ENCODE measurements at places on chromosomes 2 and 18.

DNA sequence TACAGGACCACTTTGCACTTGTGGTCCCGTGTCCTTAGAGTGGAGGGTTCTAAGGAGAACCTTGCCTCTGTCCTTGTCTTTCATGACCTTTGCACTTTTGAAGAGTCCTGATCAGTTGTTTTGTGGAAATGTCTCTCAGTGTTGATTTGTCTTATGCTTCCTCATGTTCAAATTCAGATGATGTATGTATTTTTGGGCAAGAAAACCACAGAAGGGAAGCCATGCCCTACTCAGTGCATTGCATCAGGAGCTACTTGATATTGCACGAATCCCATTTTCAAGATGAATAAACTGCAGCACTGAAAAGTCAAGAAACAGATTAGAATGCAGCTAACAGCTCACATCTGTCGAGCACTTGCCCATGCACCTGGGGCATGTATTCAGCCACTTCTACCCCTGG is 152.2 kb downstream of the INHBB start:
- DNase-seq = no peak

- no peak for DNase-seq
Measured at GRCh38 chr2:143171817-143172216, 42.6 kb downstream of the ARHGAP15 start.

DNA sequence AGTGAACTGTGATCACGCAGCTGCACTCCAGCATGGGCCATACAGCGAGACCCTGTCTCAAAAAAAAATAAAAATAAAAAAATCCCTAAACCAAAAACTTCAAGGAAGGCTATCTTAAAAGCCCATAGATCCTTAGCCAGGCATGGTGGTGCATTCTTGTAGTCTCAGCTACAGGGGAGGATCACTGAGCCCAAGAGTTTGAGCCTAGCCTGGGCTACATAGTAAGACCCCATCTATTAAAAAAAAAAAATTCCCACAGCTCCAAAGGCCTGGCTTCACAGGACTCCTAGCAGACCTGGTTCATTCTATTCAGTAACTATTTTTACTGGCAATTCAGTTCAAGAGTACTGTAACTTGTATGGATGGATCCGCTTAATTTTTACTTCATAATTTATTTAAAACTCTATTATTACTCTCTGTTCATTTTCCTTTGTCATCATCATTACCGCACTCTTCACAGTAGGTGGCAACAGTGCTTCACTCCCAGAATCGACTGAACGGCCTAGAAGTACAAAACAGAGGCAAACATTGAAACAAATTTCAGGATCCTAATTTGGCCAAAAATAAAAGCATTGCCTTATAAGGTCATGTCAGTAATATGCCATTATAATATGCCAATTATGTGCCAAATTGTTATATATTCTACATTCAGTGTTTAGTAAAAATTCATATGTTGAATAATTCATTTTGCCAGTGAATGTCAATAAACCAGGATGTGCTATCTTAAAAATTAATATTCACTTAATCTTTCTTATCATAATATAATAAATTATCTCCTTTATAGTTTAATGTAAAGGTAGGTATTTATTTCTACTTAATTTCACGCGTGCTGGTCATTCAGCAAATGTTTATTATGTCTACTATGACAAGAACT is 14.3 kb upstream of the STAM2 start:
- no peak for DNase-seq

DNA sequence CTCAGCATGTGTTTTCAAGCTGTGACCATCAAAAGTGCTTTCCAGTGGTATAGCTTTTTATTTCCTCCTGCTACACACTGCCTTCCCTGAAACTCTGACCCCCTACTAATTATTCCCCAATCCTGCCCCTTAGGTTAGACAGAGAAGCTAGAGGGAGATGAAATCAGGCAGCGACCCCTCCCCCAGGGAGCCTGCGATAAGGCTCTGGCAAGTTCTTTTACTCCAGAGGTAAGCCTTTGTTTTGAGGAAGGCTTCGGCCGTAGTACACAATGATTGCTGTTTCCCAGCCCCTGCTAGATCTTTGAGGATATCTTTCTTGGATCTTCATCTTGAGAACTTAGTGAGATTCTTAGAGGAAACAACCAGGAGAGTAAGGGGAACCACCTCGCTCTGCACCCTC is 33.5 kb upstream of the NOL4 start:
- DNase-seq = no peak

GRCh38 chr2:223100061-223100511 is 48.1 kb downstream of the KCNE4 start:
- DNase-seq = no peak

DNA sequence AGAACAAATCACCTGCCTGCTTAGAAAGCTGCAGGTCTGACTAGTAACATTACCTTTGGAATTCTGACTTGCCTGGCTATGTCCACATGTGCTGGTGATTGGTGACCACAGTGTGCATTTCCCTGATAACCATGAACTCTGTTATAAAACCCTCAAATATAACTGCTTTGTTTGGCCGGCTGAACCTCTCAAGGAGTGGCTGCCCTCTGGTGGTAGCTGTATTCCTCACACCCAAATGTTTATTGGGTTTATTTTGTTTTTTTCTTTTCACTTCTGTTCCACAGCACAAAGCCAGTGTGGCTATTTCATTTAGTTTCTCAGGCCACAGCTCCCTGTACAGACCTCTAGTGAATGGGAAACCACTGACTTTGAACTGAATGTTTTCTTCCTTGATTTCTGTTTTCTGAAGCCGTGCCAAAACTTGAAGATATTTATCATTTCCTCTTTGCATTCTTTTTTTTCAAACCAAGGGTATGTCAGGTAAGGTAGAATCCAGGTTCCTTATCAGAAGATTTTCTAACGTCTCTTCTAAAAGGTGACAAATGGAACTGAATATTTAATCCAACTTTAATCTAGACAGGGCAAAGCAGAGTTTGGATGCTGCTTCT is 549.0 kb upstream of the VRK2 start:
- no peak for DNase-seq

DNA sequence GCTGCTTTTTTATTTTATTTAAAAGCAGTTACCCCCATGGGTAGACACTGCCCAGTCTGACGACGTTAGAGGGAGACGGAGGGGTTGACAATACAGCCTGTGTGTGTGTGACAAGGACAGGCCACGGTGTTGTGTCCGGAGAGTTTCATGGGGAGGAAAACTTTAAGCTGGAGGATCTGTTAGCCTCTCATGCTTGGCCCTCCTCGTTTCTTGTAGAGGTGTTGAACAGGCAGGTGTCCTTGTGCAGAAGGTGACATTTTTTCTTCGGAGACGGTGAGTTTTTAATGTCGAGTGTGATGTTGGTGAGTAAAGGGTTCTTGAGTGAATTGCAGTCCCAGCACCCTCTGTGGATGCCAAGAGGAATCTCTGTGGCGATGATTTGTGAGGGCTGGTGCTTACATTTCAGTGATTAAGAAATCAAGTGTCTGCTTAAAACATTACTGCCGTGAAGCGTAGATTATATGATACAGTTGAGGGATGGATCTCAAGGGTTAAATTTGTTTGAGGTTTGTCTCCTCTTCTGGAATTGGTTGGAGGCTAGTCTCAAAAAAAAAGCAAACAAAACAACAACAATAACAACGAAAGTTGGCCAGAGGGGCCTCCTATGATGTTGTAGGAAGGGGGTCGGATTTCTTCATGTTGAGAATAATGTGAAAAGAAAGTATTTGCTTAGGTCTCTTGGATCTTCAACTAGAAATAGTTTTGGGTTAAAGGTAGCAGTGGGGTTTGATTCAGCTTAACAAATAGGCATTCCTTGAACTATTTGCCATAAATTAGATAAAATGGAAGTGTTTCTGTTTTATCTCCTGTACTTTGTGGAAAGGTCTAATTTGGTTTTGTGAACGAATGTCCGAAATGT is 1.6 kb downstream of the NCOA1 start:
- DNase-seq = no peak

GRCh38 chr18:70074116-70074515 is 126.4 kb upstream of the CD226 start:
- DNase-seq = no peak

- DNase-seq = no peak
Measured at GRCh38 chr2:159542101-159542500, 74.2 kb downstream of the BAZ2B start.

DNA sequence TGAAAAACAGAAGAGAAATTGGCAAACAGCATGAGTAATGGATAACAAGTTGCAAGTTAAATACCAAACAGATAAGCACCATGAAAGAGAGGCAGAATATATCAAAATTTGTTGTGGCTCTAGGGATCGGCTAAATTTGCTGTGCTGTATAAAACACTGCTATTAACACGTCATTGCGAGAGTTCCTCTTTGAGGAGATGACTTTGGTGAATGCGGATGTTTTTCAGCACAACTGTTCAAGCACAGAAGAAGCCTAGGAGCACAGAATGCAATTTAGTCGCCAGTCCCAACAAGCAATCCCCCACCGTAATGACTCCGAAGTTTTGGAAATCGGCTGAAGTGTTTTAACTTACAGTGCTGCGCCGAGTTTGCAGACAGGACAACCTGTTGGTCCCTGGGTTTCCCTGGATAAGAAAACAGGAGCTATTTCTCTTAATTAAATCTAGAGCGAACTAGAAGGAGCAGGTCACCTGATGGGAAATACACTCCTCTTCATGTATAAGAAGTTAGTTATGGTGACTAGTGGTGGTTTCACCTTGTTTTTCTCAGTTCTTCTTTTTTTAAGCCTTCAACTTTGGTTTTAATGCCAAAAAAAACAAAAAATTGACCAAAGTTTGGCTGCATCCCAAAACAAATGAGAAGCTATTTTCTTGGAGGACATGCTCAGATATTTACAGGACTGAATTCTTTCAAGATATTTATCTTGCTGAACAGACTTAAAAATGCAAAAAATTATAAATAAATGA is 454.1 kb upstream of the SALL3 start:
- DNase-seq = no peak

GRCh38 chr18:11366410-11366809 is 217.0 kb upstream of the PIEZO2 start:
- no peak for DNase-seq

GRCh38 chr2:178328037-178328436 is 122.9 kb downstream of the PRKRA start:
- no peak for DNase-seq

DNA sequence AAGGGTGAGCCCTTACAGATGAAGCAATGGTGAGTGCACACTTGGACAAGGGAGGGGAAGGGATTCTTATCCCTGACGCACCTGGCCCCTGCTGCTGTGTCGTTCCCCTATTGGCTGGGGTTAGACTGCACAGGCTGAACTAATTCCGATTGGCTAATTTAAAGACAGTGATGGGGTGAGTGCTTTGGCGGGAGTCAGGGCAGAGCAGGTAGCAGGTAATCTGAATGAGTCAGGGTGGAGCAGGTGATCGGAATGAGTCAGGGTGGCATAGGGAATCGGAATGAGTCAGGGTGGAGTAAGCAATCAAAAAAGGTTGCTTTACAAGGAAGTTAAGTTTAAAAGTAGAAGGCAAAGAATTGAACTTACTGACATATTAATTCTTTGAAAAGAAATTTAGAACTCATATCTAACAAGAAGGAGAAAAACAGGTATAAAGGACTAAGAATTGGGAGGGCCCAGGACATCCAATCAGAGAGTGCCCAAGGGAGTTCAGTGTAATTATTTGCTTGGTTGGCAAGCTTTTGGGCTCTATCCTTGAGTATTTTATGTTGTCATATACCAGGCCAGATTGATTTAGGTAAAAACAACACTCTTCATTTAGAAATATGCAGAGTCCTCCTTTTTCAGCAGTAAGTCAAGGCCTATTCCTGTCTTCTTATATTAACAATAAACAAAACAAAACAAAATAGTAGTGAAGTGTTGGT is 52.3 kb upstream of the RALBP1 start:
- DNase-seq = no peak

DNA sequence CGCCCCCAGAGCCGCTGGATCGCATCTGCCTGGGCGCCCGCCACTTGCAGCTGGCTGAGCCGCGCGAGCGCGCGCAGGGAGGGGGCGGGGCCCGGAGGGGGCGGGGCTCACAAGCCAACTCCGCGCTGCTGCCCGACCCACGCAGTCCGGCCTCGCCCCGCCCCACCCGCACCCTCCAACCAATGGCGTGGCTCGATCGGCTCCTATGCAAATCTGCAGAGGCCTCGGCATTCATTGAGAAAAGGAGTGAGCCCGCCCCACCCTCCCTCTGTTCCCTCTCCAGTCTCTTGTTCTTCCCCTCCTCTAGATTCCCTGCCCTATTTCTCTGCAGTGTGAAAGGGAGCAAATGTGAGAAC is at the start of gene ALK:
ALK (minus strand) TSS at position 27 of the 356 bp plus-strand sequence. CDS start 927 bp downstream, outside the sequence.
- DNase-seq = peak; percentile 72

GRCh38 chr2:205656941-205657340 is 25.4 kb upstream of the NRP2 start:
- DNase-seq = no peak

- DNase-seq = no peak
Measured at GRCh38 chr2:112811841-112812306, 24.7 kb downstream of the IL1B start.

DNA sequence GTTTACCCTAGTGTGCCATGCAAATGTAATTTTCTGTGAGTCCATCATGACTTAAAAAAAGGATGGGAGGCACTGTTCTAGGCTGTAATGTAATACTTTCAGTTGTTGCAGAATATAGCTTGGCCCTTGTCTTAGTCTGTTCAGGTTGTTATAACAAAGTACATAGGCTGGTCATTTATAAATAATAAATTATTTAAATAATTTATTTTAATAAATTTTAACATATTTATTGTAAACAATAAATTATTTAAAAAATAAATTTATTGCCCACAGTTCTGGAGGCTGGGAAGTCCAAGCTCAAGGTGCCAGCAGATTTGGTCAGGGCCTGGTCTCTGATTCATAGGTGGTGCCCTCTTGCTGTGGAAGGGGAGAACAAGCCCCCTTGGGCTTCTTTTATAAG is 35.2 kb downstream of the RAPGEF4 start:
- DNase-seq = no peak

- no peak for DNase-seq
Measured at GRCh38 chr2:149388120-149388816, 57.9 kb downstream of the LYPD6 start.

DNA sequence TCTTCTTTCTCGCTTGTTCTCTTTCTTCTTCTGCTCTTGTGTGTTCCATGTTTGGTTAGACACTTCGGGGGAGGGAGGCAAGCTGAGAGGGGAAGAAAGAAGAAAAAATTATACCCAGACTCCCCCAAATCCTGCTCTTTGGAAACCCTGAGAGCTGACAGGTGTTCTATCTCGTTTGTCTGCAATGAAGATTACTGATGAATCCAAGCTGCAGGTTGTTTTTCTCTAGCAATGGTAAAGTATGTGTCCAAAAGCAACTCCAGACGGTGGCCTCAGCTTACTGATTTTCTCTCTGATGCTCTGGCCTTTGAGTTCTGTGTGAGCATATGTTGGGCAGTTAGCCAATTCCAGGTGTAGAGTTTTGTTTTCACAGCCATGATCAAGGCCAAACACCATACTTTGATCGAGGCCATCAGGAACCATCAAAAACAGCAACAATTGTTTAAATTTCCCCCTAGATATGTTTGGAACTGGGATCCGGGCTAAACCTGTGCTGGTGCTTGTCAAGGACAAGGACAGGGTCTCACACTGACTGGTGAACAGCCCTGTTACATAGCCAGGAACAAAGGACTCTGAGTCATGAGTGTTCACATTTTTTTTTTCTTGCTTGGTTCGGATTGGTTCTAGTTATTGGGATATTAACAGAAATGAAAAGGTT is 142.0 kb downstream of the PRKCE start:
- DNase-seq = no peak
